ENCODE measurements at places on chromosomes 3 and 15.
A peak's percentile ranks its signal among the peaks of the same experiment; 100 is the strongest.

DNA sequence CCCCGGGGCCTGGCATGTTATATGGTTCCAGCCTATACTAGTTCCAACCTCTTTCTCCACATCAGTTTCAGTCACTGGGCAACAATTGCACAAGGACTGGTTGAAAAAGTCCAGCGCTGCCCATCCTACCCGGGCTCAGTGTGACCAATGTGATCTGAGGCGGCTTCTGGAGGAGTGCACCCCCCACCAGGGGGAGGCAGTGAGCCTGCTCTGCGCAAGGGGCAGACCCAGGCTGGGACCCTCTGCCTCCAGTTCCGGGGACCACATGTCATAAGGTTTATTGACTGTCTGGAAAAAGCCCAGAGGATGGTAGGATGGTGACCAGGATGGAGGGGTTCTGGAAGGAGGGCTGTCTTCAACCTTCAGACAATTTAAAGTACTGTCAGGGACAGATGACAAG, 25.6 kb upstream of the NR2E3 start:
- peak; percentile 26 for DNase-seq

DNA sequence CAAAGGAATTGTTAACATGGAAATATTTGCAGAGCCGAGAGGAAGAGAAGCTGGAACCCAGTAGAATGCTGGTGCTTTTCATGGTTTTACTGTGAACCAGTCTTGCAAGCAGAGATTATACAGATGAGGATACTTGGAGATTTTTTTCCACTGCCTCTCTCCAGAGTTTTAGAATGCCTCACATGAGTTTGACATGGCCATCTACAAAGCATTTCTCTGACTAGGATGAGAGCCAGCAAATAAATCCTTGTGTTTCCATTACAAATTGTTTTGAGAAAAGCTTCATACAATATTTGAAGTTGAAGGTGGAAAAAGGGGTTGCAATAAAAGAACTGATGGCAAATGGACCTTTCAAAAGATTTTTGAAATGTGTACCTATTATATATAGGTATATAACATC, 45.0 kb upstream of the GAP43 start:
- no peak for DNase-seq

- DNase-seq, result no peak
Measured at GRCh38 chr3:122668930-122669730, 11.5 kb upstream of the PARP14 start.

- no peak for DNase-seq
Measured at GRCh38 chr15:43985976-43986680, 159.3 kb downstream of the WDR76 start.

DNA sequence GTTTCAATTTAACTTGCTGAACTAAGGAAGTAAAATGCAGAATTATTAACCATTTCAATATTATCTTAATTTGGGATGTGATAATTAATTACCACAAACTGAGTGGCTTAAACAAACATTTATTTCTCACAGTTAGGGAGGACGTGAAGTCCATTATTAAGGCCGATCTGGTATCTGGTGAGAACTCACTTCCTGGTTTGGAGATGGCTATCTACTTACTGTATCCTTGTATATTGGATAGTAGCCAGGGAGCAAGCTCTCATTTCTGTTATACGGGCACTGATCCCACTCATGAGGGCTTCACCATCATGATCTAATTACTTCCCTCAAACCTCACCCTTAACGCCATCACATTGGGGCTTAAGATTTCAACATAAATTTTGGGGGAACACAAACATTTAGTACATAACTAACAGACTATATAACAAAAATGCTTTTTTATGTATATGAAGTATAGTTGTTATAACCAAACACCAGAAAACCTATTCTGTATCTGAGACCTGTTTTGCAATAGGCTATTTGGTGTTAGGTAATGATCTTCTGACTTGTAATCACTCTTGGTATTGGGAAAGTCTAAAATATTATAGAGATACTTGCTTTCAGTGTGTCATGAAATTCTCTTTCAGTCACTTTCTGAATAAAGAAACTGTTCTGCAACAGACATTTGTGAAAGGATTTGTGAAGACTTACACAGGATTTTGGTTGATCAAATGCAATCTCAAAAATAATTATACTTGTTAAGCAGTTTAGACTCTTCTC, 4.7 kb upstream of the KPNA4 start:
- no peak for DNase-seq

DNA sequence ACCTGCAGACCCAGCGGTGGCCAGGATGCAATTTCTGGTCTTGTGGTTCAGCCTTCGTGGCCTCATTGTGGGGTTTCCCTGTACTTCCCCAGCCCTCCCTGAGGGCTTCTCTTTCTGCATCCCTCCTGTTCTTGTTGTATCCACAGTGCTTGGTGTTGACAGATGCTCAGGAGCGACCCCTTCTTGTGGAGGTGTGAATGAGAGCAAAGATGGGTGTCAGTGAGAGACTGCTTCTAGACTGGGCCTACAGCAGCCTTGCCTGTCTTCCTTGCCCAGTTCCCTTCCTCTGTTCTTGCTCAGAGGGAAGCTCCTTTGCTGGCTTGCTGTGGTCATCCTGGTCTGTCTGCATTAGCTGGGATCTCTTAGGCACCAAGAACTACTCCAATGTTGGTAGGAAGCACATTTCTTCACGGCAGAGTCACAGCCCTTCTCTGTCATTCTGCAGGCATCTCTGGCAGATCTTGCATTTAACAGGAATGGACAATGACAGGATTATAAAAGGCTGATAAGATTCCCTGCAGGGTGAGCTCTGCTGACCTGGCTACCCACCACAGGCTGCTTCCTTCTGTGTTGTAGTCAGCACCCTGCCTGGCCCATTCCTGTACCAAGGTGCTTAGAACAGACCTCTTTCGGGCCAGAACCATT, 317.8 kb upstream of the C2CD4B start:
- DNase-seq, result no peak

DNA sequence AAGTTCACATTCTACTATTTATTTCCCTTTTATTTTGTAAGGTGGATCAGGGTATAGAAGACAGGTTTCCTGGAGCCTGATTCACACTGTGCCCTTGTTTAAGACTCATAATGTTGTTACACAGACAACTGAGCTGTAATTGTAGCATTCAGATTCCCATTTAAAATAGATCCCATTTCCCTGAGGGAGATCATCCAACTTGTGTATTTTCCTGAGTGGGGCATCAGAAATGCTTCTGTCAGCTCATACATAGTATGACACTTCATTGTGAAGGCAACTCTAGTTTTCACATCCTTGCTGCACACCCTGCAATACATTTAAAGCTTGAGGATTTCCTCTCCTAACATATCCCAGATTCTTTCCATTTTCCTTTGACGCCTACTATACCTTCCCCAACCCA, 659.7 kb downstream of the GRM7 start:
- no peak for DNase-seq

- no peak for DNase-seq
Measured at GRCh38 chr3:194042927-194043326, 93.0 kb upstream of the HES1 start.

DNA sequence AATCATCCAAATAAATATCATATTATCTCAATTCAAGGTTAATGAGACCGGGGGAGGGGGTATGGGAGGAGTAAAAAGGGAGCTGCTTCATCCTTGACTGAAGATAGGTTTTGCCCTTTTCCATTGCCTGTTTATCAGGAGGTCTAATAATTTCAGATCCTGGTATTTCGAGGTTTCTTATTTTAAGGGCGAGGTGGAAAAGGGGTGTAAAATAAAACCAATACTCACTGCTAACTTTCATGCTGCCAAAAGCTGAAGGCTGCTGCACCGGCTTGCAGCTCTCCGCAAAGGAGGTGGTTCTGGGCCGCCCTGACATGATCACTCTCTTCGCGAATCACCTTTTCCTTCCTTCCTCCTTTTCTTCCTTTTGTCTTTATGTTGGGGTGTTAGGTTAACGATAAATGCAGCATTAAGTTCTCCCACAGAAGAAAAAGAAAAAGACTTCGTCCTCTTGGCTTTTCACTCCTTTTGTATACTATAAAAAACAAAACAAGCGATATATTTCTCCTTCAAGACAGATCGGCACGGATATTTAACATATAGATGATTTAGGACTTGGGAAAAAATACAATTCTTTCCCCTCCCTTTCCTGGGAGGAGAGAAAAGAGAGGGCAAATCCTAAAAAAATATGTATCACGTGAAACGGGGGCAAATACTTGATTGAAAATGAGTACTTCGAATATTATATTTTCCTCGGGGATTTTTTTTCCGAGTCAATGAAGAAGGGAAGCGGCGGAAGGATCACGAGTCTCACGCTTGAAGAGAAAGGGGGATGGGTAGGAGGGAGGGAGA, 932 bp downstream of the GSK3B start:
- DNase-seq, result peak; percentile 40

DNA sequence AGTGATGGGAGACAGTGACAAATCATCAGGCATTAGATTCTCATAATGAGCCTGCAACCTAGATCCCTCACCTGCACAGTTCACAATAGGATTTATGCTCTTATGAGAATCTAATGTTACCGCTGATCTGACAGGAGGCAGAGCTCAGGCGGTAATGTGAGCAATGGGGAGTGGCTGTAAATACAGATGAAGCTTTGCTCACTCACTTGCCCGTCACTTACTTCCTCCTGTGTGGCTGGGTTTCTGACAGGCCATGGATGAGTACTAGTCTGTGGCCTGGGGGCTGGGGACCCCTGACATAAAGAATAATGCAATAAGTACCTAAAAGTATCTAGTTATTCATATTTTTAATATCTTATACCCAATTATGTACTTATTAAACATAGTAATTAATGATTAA, 15.6 kb downstream of the IQCB1 start:
- DNase-seq, result no peak

GRCh38 chr3:77222701-77223100, 182.8 kb downstream of the ROBO2 start:
- no peak for DNase-seq

GRCh38 chr3:34646911-34647460, 848.6 kb downstream of the PDCD6IP start:
- DNase-seq, result no peak

- DNase-seq, result no peak
Measured at GRCh38 chr3:73401616-73402279, 223.0 kb downstream of the PDZRN3 start.

GRCh38 chr3:123013876-123014275, 13.7 kb downstream of the SEMA5B start:
- no peak for DNase-seq

DNA sequence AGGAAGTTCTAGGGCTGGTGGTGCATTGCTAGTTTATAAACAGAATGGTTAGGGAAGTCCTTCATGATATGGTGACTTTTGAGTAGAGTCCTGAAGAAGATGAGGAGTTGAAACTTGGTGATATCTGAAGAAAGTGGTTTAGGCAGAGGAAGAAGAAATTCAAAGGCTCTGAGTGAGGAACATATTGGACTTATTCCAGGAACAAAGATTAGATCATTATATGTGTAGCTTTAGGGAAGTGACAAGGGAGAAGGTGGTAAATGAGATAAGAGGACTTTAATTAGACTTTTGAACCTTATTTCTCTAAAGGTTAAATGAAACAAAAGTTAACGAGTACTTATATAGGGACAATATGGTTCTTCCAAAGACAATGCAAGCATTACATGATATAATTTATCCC, 286.7 kb downstream of the DOCK3 start:
- no peak for DNase-seq

DNA sequence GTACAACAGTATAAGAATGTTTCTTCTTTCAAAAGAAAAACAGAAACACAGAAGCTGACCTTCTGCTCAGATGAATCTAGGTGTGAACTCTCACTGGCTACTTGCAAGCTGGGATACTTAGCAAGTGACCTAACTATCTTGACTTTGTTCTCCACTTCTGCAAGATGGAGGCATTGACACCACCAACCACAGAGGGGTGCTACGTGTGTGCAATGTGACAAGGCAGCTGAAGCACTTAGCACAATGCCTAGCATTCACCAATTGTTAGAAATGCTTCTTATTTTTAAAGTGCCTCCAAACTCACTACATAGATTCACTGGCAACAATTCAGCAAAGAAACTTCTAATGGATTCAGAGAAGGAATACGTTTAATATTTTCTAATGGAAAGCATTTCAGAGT, 331.4 kb upstream of the WNT5A start:
- DNase-seq, result no peak

DNA sequence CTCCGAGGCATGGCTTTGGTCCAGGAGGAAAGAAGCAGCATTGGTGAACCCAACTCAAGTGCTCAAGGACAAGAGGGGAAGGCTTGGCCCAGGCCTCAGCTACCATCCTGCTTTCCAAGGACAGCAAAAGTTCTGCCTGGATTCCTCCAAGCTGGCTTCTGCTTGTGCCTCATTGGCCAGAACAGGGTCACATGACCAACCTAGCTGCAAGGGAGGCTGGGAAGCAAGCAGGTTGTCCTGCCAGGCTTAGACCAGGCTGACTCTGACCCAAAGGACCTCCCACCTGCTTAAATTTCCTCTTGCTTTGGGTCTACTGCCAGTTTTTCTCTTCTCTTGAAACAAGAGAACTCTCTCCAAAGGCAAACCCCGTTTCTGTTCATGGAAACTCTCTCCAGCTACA, 70.7 kb downstream of the RPN1 start:
- no peak for DNase-seq

DNA sequence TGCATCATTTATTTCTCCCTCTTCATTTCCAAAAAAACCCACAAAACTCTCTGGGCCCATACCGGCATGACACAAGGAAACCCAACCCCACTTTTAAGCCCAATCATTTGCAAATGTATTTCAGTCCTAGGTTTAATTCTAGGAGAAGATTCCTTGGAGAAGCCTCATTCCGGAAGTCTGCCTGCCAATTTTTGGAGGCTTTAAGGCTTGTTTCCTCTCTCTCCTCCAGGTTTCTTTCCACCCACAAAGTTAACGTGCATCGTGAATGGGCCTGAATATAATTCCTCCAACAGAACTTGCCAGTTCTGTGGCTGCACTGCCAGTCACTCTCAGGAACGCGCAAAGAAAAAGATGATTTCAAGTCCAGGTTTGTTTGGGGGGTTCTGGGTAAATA, 69.9 kb upstream of the FOXP1 start:
- no peak for DNase-seq

GRCh38 chr15:84917452-84917851, 33.0 kb downstream of the SLC28A1 start:
- no peak for DNase-seq

- DNase-seq, result no peak
Measured at GRCh38 chr3:80157546-80157945, 389.7 kb upstream of the ROBO1 start.

- no peak for DNase-seq
Measured at GRCh38 chr3:46059432-46059831, 32.1 kb upstream of the XCR1 start.

- DNase-seq, result no peak
Measured at GRCh38 chr15:49187549-49188245, 17.6 kb downstream of the GALK2 start.

DNA sequence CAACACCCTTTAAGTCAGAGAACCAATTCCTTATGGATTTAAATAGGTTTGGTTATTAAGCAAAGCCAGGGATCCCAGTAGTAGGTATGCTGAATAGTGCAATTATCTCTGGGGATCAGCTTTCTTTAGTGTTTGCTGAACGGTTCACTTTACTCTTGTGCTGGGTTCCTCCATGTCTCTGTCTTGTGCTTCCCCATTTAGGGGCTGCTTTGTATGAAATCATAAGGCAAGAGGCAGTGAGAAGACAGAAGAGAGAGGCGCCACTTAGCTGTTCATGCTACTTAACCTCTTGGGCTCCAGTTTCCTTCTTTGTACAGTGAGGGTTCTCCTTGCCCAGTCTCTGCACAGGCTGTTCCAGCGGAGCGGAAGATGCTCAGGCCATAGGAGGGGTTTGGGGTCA, 3.5 kb downstream of the ST6GAL1 start:
- no peak for DNase-seq

Measured in CD4-positive, alpha-beta T cell treated with Interleukin-17A for 4 hours (primary cell).